ENCODE measurements at places on chromosomes 7 and 10. TPM values are rescaled to one million over a fixed set of nuclear protein-coding genes. Genes with fewer than 3 reads are reported as not detected.
A peak's percentile ranks its signal among the peaks of the same experiment; 100 is the strongest.

Gene NODAL
- not detected for total RNA-seq

Gene MOGAT3
- not detected for total RNA-seq

Gene STEAP4
- total RNA-seq, result not detected

Gene FBXO24
- total RNA-seq, result 0.66 TPM

Gene NUTM2E
- 1.6 TPM for total RNA-seq

DNA sequence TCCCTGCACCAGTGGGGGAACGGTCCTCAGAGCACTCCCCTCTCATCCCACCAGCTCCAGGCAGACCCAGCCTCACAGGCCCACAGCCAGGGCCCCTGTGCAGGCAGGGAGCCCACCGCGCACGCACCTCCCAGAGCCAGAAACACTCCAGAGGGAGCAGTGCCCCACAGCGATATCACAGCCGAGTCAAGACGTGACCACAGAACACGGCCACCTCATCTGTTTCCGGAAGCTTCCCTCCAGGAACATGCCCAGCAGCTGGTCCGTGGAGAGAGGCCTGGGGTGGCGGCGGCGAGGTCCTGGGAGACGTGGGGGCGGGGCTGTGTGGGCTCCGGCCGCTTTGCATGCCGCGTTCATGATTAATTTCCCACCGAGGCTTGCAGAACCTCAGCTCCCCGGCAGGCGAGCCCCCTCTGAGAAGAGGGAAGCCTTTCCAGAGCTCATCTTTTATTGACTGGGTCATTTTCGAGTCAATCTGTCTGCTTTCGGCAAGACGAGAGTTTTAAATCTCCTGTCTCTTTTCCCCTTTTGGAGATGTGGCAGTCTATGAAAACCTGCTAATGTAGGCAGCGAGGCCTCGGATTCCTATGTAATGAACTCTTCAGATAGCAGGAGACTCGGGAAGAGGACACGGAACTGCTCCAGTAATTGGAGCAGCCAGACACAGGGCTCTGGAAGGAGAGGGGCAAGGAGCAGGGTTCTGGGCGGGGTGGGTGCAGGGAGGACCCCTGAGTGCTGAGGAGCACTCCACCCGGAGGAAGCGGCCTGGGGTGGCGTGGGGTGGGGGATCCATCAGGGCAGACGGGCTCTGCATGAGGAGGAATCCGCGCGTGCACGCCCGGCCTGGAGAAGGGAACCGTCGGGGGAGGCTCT, 242.8 kb downstream of the ELFN1 start:
- DNase-seq, result no peak
- H3K27me3 ChIP-seq, result no peaks in the 10 kb centered on the region
- no peak overlapping the region for H3K27ac ChIP-seq
- H3K36me3 ChIP-seq, result peaks cover 65% of the 10 kb centered on the region

- H3K36me3 ChIP-seq, result no peaks in the 10 kb centered on the region
- H3K27me3 ChIP-seq, result no peaks in the 10 kb centered on the region
- no peak overlapping the region for H3K4me3 ChIP-seq
- no peaks in the 10 kb centered on the region for H3K4me1 ChIP-seq
- no peak overlapping the region for H3K27ac ChIP-seq
- no peak for DNase-seq
These were observed 15.6 kb downstream of the BLNK start for GRCh38 chr10:96255549-96256333.

GRCh38 chr10:49384268-49384953, 11.5 kb downstream of the DRGX start:
- H3K27me3 ChIP-seq, result peaks cover 2% of the 10 kb centered on the region
- no peaks in the 10 kb centered on the region for H3K36me3 ChIP-seq
- H3K4me1 ChIP-seq, result no peaks in the 10 kb centered on the region
- H3K4me3 ChIP-seq, result no peak overlapping the region
- no peak for DNase-seq

DNA sequence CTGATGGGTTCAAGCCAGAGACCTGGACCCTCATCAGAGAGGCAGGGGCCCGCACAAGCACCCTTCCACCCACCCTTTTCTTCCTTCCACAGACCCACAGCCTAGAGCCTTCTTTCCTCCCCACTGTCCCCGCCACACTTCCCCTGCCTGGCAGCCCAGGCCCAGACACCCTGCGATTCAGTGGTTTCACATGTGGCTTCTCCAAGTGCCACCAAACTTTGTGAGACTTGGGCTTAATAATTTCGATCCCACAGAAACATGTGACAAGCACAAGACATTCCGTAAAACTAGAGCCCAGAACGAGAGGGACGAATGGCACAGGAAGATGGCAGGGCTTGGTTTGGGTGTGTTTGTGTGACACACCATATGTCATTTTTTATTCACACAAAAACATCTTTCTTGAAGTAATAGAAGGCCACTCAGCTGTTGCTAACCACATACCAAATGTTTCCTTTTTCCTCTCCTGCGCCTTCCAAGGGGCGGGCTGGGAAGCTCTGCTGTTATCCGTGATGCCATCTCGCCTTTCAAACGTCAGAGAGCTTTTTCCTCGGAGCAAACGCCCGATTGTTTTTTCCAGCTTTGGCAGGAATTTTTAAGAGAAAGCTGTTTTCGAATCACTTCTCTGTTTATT, 162.9 kb downstream of the GRK5 start:
- no peaks in the 10 kb centered on the region for H3K27me3 ChIP-seq
- H3K4me1 ChIP-seq, result no peaks in the 10 kb centered on the region
- H3K36me3 ChIP-seq, result peaks cover 6% of the 10 kb centered on the region

GRCh38 chr7:150988230-150989226, 2.3 kb upstream of the NOS3 start:
- H3K4me3 ChIP-seq, result peak overlapping the region; percentile 28
- H3K27me3 ChIP-seq, result no peaks in the 10 kb centered on the region
- H3K27ac ChIP-seq, result no peak overlapping the region
- H3K36me3 ChIP-seq, result no peaks in the 10 kb centered on the region

GRCh38 chr10:31490858-31491504, 172.0 kb downstream of the ZEB1 start:
- peak; percentile 55 for DNase-seq
- no peak overlapping the region for H3K27ac ChIP-seq
- peaks cover 4% of the 10 kb centered on the region for H3K36me3 ChIP-seq
- H3K27me3 ChIP-seq, result no peaks in the 10 kb centered on the region
- no peaks in the 10 kb centered on the region for H3K4me1 ChIP-seq
- no peak overlapping the region for H3K4me3 ChIP-seq

DNA sequence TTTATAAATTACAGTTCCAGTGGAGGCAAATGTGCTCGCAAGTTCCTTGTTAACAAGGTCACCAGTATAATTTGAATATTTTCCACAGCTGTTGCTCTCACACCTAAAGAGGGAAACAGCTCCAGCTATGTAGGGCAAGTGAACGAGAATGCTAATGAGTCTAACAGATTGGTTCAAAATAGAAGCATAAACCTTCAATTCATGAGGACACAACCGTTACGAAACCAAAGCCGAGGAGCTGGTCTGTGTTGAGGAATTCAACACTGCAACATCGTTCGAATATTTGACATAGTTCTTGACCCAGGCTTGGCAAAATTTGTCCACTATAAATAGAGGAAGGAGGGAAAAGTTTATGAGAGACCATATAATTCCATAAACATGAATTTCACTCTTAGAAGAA, 161.3 kb downstream of the KLF6 start:
- H3K4me1 ChIP-seq, result peaks cover 8% of the 10 kb centered on the region
- H3K4me3 ChIP-seq, result peak overlapping the region; percentile 1
- no peaks in the 10 kb centered on the region for H3K36me3 ChIP-seq

GRCh38 chr10:104256335-104256961, 1.8 kb downstream of the GSTO1 start:
- DNase-seq, result no peak
- H3K4me1 ChIP-seq, result peaks cover 39% of the 10 kb centered on the region
- H3K4me3 ChIP-seq, result peak overlapping the region; percentile 98
- peaks cover 38% of the 10 kb centered on the region for H3K36me3 ChIP-seq

DNA sequence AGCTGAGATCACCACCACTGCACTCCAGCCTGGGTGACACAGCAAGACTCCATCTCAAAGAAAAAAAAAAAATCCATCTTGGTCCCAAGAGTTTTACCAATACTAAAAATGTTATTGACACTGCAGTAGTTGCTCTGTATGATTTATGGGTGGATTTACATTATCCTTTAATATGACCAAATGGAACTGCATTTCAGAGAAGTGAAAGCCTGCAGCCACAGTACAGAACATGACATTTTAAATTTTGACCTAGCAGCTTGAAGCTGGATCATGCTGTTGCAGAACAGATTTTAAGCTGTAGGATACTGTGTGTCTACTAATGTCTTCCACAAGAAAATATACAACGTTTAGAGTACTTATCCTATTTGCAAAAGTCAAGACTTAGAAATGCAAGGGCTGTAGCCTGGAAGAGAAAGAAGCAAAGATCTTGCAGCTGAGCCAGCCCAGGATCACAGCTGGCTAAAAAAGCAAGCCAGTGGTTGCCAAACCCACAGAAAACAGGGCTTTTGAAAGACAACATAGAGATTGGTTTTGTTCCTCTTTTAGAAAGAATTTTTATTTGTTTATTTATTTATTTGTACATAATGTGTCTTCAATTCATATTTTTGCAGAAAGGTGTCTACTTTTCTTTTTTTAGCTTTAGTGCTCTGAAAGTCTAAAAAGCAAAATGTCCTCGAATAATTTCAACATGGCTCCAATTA, 55.2 kb upstream of the WNT16 start:
- no peaks in the 10 kb centered on the region for H3K27me3 ChIP-seq
- H3K4me3 ChIP-seq, result no peak overlapping the region
- DNase-seq, result no peak
- H3K4me1 ChIP-seq, result no peaks in the 10 kb centered on the region

DNA sequence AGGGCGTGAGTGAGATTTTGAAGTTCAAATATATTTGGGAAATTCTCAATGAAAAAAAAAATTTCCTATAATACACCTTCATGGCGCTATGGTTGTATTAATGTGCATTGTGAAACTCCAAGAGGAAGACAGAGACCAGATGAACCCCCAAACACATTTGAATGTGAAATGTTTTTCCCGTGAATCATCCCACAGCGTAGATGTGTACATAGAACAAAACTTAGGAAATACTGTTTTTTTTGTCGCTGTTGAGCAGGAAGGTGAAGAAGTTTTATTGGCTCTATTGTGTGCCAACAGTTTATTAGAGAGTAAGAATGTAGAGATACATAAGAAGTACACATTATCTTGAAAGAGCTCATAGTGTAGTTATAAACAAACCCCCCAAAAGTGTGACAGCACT, 134.0 kb downstream of the KCND2 start:
- H3K4me3 ChIP-seq, result no peak overlapping the region
- H3K27ac ChIP-seq, result no peak overlapping the region
- H3K36me3 ChIP-seq, result no peaks in the 10 kb centered on the region
